Mesenteric fat pad (tissue), 1 donor: ENCODE measurements at places on chromosomes 2 and 18. TPM values are rescaled to one million over a fixed set of nuclear protein-coding genes. Genes with fewer than 3 reads are reported as not detected.
A peak's percentile ranks its signal among the peaks of the same experiment; 100 is the strongest.

DNA sequence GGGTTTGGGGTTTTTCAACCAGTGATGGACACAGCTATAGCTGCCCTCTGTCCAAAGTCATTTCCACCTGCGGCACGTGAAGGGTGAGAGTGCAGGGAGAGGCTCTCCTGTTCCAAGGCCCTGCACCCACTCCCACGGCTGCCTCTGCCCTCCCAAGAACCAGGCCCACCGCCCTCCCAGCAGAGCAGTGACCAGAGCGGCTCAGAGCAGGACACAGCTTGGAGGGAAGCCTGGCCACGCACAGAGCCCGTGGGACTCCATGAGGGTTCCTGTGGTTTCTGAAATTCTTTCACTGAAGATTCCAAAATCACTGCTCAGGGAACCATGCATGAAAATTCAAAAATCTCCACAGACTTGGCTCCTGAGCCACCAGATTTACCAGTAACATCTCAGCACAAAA is 67.3 kb upstream of the SALL3 start:
- no peak for DNase-seq

DNA sequence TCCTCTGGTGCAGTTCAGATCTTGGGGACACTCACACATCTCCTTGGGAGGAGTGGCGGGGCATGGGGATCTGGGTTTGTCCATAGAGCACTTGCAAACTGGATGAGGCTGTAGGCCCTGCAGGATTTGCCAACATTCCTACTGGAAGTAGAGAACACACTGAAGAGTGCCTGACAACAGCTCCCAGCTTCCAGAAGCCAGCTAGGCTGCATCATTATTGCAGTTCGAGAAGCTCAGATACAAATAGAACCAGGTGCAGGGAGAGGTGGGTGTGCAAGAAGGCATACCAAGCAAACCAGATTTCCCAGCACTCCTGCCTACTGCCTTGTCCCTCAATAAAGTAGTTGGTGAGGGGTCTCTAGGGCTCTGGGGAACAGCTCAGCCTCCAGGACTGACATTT is 52.5 kb downstream of the RHOB start:
- no peak for DNase-seq

DNA sequence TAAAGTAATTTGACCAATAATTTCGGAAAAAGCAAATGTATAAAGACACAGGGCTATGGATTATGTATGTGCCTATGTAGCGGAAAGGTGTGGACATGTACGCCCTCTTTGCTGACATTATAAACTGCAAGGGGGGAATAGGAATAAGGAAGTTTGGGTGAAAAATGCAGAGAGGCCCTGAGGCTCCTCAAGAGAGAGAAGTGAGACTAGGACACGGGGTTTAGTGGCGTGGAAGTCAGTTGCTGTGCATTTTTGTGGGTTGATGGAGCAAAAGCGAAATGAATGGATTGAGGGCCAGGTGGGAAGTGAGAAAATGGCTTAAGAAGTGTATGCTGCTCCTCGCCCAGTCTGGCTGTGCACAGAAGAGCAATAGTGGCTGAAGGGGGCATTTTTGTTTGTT is 96.2 kb upstream of the B3GNT7 start:
- DNase-seq: no peak

DNA sequence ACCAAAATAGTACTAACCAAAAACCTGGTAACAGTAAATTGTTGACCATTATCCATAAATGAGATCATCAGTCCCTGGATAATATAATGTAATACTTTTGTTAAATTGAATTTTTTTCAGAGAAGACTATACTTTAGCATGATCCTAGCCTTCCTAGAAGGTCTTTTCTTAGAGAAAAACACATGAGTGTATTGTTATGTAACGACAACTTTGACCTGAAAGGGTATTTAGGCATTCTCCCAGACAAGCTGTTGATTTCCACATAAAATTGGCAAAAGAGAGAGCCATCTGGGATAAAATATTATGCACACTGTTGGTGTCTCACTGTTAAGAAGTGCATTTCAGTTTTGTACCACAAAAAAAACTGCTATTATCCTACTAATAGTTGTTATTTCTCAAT is 120.0 kb upstream of the MAPRE2 start:
- no peak for DNase-seq

- DNase-seq: no peak
Measured at GRCh38 chr2:209529579-209529978, 105.7 kb downstream of the MAP2 start.

DNA sequence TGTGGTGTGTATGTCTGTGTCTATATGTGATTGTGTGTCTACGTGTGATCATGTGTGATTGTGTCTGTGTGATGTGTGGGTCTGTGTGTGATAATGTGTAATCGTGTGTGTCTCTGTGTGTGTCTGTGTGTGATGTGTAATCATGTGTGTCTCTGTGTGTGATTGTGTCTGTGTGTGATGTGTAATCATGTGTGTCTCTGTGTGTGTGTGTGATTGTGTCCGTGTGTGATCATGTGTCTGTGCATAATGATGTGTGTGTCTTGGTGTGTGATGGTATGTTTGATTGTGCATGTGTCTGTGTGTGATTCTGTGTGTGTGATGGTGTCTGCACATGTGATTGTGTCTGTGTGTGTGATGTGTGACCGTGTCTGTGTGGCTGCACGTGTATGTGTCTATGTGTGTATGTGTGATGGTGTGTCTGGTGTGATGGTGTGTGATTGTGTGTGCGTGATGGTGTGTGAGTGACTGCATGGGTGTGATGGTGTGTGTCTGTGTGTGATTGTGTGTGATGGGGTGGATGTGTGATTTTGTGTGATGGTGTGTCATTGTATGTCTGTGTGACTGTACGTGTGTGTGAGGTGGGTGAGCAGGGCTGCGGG is 78.9 kb downstream of the RTP5 start:
- peak; percentile 43 for DNase-seq

GRCh38 chr18:32455361-32455760 is 15.3 kb downstream of the GAREM1 start:
- DNase-seq: no peak

- DNase-seq: no peak
Measured at GRCh38 chr2:203763938-203764664, 57.7 kb downstream of the CD28 start.

GRCh38 chr2:68519236-68519635 is 51.9 kb downstream of the APLF start:
- no peak for DNase-seq

DNA sequence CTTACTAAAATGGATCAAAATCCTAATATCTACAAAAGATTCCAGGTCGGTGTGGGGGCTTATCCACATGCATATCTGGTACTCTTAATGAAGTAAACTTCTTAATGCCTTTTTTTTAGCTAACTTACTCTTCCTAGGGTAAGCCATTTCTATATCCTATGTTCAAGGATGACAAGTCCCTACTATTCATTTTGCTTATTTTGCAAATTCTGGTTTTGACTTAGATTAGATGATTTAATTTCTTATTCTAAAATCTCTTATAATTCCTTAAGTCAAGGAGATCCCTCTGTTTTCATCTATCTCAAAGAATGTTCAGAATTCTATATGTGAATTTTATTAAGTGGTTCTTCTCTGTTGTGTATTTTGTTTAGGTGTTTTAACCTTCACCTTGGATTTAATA is 79.7 kb downstream of the KYNU start:
- DNase-seq: no peak

Gene ANTXR1
- 51.9 TPM for total RNA-seq

Gene GPAT2
- total RNA-seq: 9.0 TPM

Gene CAPN13
- not detected for total RNA-seq

Gene DYNAP
- not detected for total RNA-seq
